ENCODE measurements at places on chromosomes 16 and 17.

DNA sequence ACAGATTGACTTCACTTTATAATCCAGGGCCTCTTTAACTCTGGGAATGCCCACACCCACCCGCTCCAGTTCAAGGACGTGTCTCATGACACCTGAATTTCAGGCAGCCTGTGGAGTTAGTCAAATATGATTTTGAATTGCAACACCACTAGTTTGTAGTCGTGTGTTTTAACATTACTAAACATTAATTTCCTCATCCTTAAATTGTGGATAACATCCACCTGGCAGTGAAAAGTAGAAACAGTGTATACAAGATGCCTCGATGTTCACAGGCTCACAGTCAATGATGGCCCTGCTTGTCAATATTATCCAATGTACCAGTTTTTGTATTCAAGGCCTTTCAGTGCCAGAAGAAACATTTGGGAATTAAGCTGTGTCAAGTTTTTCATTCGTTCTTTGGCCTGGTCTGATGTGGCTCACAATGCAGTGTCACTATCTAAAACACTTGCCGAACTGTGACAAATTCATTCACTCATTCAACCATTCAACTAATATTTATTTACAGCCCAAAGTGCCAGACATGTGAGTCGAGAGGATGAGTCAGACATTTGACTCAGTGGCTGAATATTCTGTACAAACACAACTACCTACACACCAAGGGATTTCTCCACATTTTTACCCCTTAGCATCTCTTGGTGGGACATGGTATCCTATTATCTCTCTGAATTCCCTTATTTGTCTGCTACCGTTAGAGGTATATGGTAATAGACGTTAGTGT lies 1.4 kb downstream of the MEIOB start:
- DNase-seq = no peak

- DNase-seq = no peak
These were observed 35.9 kb upstream of the NUDT7 start for GRCh38 chr16:77686385-77686784.

- DNase-seq = peak; percentile 17
These were observed 6.5 kb downstream of the FMNL1 start for GRCh38 chr17:45227926-45228762.

DNA sequence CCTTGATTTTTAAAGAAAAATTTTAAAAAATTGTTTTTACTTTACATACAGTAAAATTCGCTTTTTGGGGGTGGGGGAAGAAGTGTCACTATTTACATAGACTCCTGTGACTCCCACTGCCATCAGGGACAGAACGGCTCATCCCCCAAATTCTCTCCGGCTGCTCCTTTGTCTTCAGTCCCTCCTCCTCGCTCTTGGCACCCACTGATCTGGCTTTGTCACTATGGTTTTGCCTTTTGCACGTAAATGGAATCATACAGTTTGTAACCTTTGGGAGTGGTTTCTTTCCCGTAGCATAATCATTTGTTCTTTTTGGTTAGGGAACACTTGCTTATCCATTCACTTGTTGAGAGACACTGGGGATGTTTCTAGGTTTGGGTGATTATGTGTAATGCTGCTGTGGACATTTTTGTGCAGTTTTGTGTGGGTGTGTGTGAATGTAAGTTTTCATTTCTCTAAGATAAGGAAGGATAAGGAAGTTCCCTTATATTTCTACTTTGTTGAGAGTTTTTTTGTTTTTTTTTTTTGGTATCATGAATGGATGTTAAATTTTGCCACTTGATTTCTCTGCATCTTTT lies 27.4 kb downstream of the RAB11FIP4 start:
- DNase-seq = no peak

DNA sequence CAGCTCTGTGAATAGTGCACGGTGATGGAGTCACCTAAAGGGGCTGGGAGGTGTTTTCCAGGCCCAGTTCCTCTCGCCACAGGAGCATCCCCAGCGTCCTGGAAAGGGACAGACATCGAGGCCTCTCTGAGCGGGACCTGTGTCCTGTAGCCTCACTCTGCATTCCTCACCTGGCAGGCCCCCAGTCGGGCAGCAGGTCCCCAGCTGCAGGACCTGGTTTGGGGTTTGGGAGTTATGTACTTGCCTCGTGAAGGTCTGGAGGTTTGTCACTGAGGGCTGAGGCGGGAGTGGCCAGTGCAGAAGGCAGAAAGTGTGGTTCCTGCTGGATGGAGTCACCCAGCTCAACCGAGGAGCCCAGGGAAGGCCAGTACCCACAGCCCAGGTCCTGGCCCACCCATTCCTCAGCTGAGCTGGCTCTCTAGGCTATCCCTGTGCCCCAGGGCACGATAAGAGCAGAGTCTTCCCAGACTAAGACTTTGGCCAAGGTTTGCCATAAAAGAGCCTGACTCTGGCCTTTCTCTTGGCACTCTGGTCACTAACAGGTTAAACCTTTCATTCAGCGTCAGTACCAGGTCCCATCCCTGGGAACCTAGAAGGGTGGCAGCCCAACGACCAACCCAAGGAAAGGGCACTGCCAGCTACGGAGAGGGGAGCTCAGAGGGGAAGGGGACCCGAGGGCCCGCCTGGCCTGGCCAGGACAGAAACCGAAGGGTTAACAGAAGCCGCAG lies 24.4 kb downstream of the TBX4 start:
- DNase-seq = no peak

GRCh38 chr16:84367297-84367680 lies 1.0 kb upstream of the ATP2C2 start:
- DNase-seq = no peak

DNA sequence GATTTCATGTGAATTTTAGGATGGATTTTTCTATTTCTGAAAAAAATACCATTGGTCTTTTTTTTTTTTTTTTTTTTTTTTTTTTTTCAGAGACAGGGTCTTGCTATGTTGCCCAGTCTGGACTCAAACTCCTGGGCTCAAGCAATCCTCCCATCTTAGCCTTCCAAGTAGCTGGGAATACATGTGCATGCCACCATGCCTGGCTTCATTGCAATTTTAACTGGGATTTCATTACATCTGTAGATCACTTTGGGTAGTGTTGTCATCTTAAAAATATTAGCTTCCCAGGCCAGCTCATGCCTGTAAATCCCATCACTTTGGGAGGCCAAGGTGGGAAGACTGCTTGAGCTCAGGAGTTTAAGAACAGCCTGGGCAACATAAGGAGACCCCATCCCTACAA lies 54.8 kb downstream of the TOM1L2 start:
- DNase-seq = no peak

GRCh38 chr16:47278306-47278970 lies 134.7 kb upstream of the NETO2 start:
- DNase-seq = no peak

DNA sequence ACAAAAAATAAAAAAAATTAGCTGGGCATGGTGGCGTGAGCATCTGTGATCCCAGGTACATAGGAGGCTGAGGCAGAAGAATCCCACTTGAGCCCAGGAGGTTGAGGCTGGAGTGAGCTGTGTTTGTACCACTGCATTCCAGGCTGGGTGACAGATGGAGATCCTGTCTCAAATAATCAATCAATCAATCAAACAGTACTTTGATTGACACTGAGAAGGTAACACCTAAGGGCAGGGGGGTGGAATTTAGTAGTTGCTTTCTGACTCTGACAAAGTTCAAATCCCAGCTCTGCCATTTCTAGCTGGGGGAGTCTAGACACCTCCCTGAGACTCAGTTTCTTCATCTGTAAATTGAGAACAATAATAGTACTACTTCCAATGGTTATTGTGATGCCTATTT lies 12.0 kb downstream of the SSH2 start:
- DNase-seq = no peak

- no peak for DNase-seq
These were observed 71.0 kb upstream of the CCL1 start for GRCh38 chr17:34434052-34434451.

GRCh38 chr16:49016461-49016860 lies 265.2 kb downstream of the CBLN1 start:
- no peak for DNase-seq

GRCh38 chr17:2357237-2357636 lies 19.9 kb downstream of the SGSM2 start:
- DNase-seq = no peak

DNA sequence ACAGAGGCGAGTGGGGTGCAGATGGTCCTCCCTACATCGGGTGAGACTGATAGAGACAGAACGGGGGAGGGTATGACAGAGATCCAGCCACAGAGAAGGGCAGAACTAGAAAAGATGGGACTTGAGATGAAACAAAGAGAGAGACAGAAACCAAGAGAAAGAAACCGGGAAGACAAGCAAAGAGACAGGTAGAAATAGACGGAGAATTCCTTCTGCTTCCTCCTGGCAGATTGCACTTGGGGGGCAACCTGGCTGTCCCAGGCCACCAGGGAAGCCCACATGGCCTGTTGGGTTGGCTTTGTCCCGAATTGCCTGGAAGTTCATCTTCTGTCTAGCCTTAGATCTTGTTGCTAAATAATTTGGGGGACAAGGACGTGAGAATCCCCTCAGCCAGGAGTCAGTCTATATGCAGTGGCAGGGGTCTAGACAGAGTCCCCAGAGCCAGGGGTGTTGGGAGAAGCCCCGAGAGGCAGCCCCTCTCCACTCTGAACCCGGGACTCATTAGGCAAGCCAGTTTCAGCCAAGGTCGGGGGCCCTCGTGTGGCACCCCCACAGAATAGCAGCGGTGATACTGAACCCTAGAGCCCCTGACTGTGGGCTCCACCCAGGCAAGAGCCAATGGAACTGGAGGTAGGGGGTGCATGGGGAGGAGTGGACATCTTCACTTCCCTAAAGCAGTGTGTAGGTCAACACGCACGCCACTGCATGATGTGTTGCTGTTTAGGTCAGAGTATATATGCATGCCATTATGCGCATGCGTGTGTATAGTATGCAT lies 627 bp upstream of the TSPOAP1 start:
- DNase-seq = no peak
